Myometrial cell (primary cell): ENCODE measurements at places on chromosomes 1 and 21. TPM values are rescaled to one million over a fixed set of nuclear protein-coding genes. Genes with fewer than 3 reads are reported as not detected.

NSL1 gene
- total RNA-seq: 19.0 and 25.0 TPM in 2 replicates

YARS1 gene
- 183 and 202 TPM in 2 replicates for total RNA-seq

SLC5A9 gene
- not detected in 2 replicates for total RNA-seq

NUF2 gene
- total RNA-seq: 25.7 and 27.5 TPM in 2 replicates

FCRL5 gene
- total RNA-seq: not detected in 2 replicates

ERG gene
- not detected in 2 replicates for total RNA-seq

IFFO2 gene
- 2.8 and 3.7 TPM in 2 replicates for total RNA-seq

NPR1 gene
- 4.4 and 6.1 TPM in 2 replicates for total RNA-seq

IVL gene
- total RNA-seq: not detected in 2 replicates

ACP6 gene
- 3.4 and 29.1 TPM in 2 replicates for total RNA-seq

TMEM51 gene
- 9.2 and 9.7 TPM in 2 replicates for total RNA-seq

RAB3B gene
- 9.2 and 12.9 TPM in 2 replicates for total RNA-seq

RNU1-2 gene
- not detected in 2 replicates for total RNA-seq

RGS21 gene
- total RNA-seq: not detected in 2 replicates

PERM1 gene
- total RNA-seq: not detected in 2 replicates

OLFML2B gene
- total RNA-seq: 1.2 and 2.0 TPM in 2 replicates

TMEM61 gene
- total RNA-seq: not detected in 2 replicates

ESRRG gene
- total RNA-seq: under 0.01 and 0.18 TPM in 2 replicates

TESK2 gene
- 0.53 and 2.0 TPM in 2 replicates for total RNA-seq

NCAM2 gene
- 0.89 and 1.2 TPM in 2 replicates for total RNA-seq

KIF17 gene
- under 0.01 and 1.9 TPM in 2 replicates for total RNA-seq

CALML6 gene
- total RNA-seq: not detected in 2 replicates

LRRC3 gene
- 0.18 and 0.29 TPM in 2 replicates for total RNA-seq

ADSS2 gene
- 42.4 and 56.7 TPM in 2 replicates for total RNA-seq

CLIC6 gene
- total RNA-seq: not detected in 2 replicates

IL19 gene
- total RNA-seq: not detected in 2 replicates

AQP10 gene
- not detected in 2 replicates for total RNA-seq

FAM163A gene
- total RNA-seq: not detected in 2 replicates

F13B gene
- not detected in 2 replicates for total RNA-seq

ENAH gene
- total RNA-seq: 29.7 and 38.6 TPM in 2 replicates

RBM11 gene
- total RNA-seq: not detected in 2 replicates

LCE1C gene
- not detected in 2 replicates for total RNA-seq

SZRD1 gene
- total RNA-seq: 70.9 and 80.8 TPM in 2 replicates

CHIT1 gene
- total RNA-seq: not detected in 2 replicates

NCF2 gene
- total RNA-seq: not detected in 2 replicates
